ENCODE measurements at places on chromosomes 5 and 9.

GRCh38 chr9:129987047-129987446 lies 55.9 kb downstream of the FNBP1 start:
- no peak for DNase-seq

- no peak for DNase-seq
Measured at GRCh38 chr9:88772575-88772974, 218.7 kb upstream of the S1PR3 start.

DNA sequence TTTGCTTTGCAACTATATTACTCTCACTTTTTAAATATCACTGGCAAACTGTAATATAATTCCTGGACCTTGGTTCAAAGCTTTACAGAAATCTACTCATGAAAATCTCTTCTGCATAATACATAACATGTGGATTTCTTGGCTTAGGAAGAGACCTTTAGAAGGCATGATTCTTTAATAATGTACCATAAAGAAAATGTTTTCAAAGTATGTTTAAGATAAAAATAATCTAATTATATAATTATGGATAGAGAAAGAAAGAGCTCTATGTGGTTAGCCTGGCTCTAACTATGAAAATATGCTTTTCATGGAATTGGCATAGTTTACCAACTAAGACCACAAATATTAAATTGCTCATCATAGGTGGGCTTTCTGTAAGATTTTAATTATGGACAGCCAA lies 817.8 kb downstream of the TLE1 start:
- DNase-seq = no peak

- no peak for DNase-seq
Measured at GRCh38 chr5:38925154-38925925, 79.5 kb downstream of the OSMR start.

DNA sequence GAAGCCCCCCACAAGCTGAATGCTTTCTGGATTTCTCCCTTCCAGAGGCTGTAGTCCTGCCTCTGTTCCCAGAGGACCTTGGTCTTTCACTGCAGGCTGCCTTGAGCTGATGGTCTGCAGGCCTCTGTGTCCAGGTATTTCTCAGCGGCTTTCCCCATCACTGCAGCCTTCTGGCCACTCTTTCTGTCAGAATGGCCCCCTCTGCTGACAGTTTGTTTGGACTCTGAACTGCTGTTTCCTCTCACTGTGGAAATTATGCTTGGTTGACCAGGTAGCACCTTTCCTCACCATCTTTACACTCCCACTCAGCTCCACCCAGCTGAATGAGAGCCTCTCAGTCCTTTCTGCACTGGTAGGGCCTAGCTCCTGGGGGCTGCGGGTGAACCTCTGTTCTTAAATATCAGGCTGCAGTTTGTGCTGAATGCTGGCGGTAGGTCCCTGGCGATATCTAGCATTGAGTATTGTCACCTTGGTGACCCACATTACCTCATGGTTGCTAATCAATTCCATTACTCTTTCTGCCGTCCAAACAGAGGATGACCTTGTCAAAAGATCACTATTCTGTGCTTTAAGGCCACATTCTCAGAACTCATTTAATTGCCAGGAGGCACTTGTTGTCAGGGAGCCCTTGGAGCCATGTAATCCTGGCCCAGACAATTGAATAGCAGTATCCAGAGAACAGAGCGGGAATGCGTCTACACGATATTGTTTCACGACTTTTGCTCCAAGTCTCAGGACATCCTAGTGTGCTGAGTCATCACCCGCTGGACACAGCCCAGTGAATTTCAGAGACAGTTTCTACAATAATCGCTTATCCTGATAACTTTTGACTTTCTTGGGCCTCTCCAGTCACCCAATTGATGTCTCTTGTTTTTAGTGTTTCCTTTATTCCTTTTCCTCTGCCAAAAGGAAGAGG lies 230.2 kb downstream of the TENT4A start:
- DNase-seq = no peak

GRCh38 chr5:81750308-81751008 lies 439 bp downstream of the SSBP2 start:
- peak; percentile 15 for DNase-seq

GRCh38 chr5:143209881-143210395 lies 193.5 kb downstream of the NR3C1 start:
- no peak for DNase-seq

GRCh38 chr5:178625679-178626483 lies 969 bp downstream of the CLK4 start:
- DNase-seq = no peak

GRCh38 chr5:17896605-17897004 lies 262.3 kb downstream of the TAF11L14 start:
- no peak for DNase-seq

GRCh38 chr5:177169271-177169670 lies 35.7 kb downstream of the NSD1 start:
- DNase-seq = no peak

DNA sequence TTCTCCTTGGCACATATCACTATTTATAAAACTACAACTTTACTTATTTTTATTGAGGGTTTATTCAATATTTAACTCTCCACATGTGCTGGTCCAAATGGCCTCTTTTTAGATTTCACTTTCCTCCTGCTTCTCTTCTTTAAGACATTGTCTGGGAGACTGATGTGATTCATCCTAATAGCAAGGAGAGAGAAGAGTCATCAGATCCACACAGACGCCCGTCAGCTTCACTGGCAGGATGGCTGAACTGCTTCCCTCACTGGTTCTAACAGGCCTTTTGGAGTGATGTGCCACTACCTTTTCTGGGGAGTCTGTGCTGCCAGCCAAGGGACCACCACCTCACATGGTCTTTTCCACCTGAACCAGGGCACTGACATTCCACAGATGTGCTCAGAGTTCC lies 16.5 kb upstream of the ROR2 start:
- no peak for DNase-seq

- no peak for DNase-seq
Measured at GRCh38 chr5:93782978-93783377, 41.6 kb upstream of the POU5F2 start.

- no peak for DNase-seq
Measured at GRCh38 chr5:100505984-100506670, 29.0 kb upstream of the FAM174A start.

DNA sequence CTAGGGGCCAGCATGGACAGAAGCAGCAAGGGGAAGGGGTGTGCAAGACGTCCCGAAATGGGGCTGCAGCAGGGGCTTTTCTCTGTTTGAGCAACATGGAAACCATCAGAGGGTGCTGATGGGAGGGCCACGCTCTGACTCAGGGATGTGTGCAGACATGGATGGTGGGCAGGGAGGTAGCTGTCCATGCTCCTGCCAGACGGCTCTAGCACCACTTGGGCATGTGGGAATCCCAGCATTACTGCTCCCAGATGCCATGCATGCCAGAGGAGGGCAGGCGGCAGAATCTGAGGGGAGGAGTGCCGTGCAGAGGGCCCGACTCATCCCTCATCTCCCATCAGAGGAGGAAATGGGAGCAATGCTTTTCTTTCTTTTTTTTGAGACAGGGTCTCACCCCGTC lies 45.6 kb upstream of the SLC25A51 start:
- DNase-seq = no peak

- no peak for DNase-seq
Measured at GRCh38 chr5:12023614-12024241, 119.5 kb upstream of the CTNND2 start.

GRCh38 chr5:116736671-116737070 lies 162.0 kb upstream of the SEMA6A start:
- no peak for DNase-seq

- no peak for DNase-seq
Measured at GRCh38 chr5:76716456-76717157, 681 bp downstream of the F2R start.

DNA sequence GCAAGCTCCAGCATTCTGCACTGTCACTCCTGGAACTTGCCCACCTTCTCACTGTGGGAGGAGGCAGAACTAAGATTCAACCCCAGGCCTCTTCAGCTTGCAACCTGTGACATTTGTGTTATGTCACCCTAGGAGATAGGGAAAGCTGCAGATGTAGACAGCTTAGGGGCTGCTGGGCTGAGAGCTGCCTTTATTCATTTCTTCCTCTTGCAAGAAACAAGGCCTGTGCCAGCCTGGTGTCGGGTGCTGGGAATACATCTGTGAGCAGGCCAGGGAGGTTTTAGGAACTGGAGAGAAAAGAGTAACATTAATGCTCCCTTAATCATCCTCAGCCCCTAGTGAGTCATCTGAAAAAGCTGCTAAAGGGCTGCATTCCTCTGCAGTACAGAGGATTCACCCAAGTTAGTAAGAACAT lies 101.8 kb downstream of the FGF18 start:
- no peak for DNase-seq

GRCh38 chr5:36442796-36443195 lies 141.1 kb upstream of the RANBP3L start:
- no peak for DNase-seq

- no peak for DNase-seq
Measured at GRCh38 chr5:39469777-39470415, 45.1 kb upstream of the DAB2 start.

- DNase-seq = no peak
Measured at GRCh38 chr5:69202497-69202896, 13.1 kb downstream of the CENPH start.

- DNase-seq = no peak
Measured at GRCh38 chr9:138022121-138022741, 144.6 kb downstream of the CACNA1B start.

Data from activated T-helper 1 cell treated with anti-CD3 and anti-CD28 coated beads, Interleukin-2, amount 50 U/mL, for 16 hours (primary cell).